HepG2 (cell line): ENCODE measurements at places on chromosomes 12 and 14. TPM values are rescaled to one million over a fixed set of nuclear protein-coding genes. Genes with fewer than 3 reads are reported as not detected.
A peak's percentile ranks its signal among the peaks of the same experiment; 100 is the strongest.

The APOF gene
- total RNA-seq, result 1.7 and 3.3 TPM in 2 replicates

DNA sequence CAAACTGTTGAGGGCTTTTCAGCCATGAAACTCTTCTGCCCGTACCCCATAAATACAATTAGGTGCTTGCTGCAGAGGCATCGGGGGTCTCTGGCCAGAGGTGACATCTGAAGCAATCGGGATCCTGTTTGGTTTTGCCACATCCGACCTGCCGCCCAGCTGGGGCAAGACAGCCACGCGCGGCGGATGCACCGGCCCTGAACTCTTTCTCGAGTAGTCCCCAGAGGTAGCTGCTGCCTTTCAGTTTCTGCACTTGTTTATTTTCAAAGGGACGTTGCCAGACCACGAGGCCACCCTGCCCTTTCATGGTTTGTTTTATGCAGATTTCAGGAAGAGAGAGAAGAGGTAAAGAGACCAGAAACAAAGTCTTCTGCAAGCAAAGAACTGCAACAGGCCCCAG, 10.6 kb upstream of the MLXIP start:
- no peak overlapping the region for H3K4me3 ChIP-seq
- no peak overlapping the region for H3K27ac ChIP-seq
- H3K36me3 ChIP-seq, result no peaks in the 10 kb centered on the region
- peaks cover 47% of the 10 kb centered on the region for H3K4me1 ChIP-seq
- no peak for DNase-seq

DNA sequence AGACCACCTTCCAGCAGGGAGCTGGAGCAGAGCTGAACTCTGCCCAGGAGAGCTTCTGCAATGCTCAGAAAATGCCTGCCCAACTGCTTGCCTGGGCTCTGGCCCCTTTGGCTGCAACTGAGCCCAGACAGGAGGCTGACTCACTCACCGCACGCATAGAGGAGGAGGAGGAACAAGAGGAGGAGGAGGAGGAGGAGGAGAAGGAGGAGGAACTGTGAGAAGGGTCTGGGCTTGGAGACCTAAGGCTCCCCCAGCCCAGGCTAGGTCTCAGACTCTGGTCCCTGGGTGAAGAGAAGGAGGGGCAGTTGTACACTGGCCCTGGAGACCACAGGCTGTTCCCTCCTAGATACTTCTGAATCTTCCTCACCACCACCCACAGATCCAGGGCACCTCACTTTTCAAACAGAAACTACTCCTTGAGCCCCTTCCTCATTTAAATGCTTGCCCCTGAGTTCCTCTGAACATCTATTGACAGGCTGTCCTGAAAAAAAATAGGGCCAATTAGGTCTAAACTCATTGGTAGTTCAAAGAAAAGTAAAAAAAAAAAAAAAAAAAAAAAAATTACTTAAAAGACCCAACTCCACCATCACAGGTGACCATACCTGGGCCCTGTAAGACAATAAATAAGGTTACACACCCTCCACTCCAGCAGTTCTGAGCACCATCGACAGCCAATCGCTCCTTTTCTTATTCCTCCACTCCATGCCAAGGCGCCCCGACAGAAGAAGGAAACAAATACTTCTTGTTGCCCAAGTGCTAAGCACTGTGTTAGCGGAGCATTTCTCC, 674 bp downstream of the VDR start:
- peaks cover 52% of the 10 kb centered on the region for H3K4me1 ChIP-seq
- H3K27me3 ChIP-seq, result peaks cover 31% of the 10 kb centered on the region
- no peak overlapping the region for H3K27ac ChIP-seq

DNA sequence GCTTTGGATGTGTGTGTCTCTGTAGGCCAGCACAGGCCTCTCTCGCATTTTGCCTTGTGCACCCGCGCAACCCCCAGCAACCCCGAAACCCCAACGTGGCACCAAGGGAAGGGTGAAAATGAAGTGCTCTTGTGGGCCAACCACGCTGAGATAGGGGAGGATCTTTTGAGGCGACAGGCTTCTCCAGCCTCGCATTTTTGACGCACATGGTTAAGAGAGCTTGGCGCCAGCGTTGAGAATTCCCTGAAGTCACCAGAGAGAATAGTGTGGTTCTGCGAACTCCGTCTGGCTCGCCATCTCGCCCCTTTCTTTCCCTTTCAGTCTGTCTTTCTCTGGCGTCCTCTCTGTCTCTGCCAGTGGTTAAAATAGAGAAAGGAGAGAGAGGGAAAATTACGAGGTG, 1.9 kb upstream of the TBX3 start:
- H3K4me1 ChIP-seq, result peaks cover 20% of the 10 kb centered on the region
- no peaks in the 10 kb centered on the region; the same call in 2 of the 3 replicates for H3K36me3 ChIP-seq
- no peak overlapping the region for H3K27ac ChIP-seq
- DNase-seq, result no peak

- no peaks in the 10 kb centered on the region for H3K27me3 ChIP-seq
- H3K36me3 ChIP-seq, result no peaks in the 10 kb centered on the region
- H3K4me1 ChIP-seq, result no peaks in the 10 kb centered on the region
- DNase-seq, result no peak
- no peak overlapping the region for H3K4me3 ChIP-seq
Measured at GRCh38 chr14:82029038-82029437, 495.4 kb upstream of the SEL1L start.

DNA sequence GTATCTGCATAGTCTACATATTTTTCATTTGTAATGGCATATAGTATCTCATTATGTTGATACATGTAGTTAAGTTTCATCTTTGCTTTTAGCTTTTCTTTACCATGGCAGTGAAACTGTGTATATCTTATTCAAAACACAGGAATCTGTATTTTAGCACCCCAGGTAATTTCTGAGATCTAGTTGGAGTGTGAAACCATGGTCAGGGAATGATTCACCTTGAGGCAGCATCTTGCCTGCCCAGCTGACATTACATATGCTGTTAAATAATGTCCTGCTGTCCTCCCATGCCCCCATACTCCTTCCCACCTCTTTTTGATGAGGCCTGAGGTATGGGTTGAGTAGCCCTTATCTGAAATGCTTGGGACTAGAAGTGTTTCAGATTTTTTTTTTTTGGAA, 125.4 kb upstream of the ATF1 start:
- H3K27ac ChIP-seq, result no peak overlapping the region
- DNase-seq, result no peak
- peaks cover 45% of the 10 kb centered on the region for H3K4me1 ChIP-seq
- peaks cover 32% of the 10 kb centered on the region for H3K36me3 ChIP-seq

The CELA1 gene
- not detected in 2 replicates for total RNA-seq

DNA sequence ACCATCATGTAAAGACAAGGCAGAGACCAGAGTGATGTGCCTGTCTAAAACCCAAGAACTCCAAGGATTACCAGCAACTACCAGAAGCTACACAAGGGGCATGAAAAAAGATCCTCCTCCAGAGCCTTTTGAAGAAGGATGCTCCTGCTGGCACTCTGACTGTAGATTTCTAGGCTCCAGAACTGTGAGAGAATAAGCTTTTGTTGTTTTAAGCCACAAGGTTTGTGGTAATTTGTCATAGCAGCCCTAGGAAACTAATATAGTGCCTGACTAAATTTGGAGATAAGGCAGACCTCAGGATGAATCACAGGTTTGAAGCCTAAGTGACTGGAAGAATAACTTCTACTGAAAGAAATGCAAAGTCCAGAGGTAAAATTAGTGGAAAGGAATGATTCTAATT, 132.9 kb downstream of the CEP83 start:
- H3K4me3 ChIP-seq, result no peak overlapping the region
- DNase-seq, result no peak
- peaks cover 10% of the 10 kb centered on the region for H3K36me3 ChIP-seq
- no peak overlapping the region for H3K27ac ChIP-seq
- no peaks in the 10 kb centered on the region for H3K27me3 ChIP-seq

GRCh38 chr12:95184121-95184520, 33.1 kb downstream of the FGD6 start:
- H3K4me1 ChIP-seq, result no peaks in the 10 kb centered on the region
- no peak for DNase-seq
- no peak overlapping the region for H3K27ac ChIP-seq
- no peaks in the 10 kb centered on the region for H3K27me3 ChIP-seq
- no peak overlapping the region for H3K4me3 ChIP-seq
- no peaks in the 10 kb centered on the region for H3K36me3 ChIP-seq

- no peaks in the 10 kb centered on the region for H3K4me1 ChIP-seq
- H3K36me3 ChIP-seq, result no peaks in the 10 kb centered on the region
- DNase-seq, result no peak
- no peak overlapping the region for H3K27ac ChIP-seq
Measured at GRCh38 chr12:97520106-97520505, 57.5 kb downstream of the RMST start.

- no peaks in the 10 kb centered on the region for H3K4me1 ChIP-seq
- DNase-seq, result no peak
- H3K4me3 ChIP-seq, result no peak overlapping the region
Measured at GRCh38 chr12:105676694-105677093, 346.2 kb downstream of the C12orf75 start.

- no peak for DNase-seq
- no peak overlapping the region for H3K4me3 ChIP-seq
- no peaks in the 10 kb centered on the region for H3K27me3 ChIP-seq
- H3K36me3 ChIP-seq, result no peaks in the 10 kb centered on the region
- H3K4me1 ChIP-seq, result no peaks in the 10 kb centered on the region
Measured at GRCh38 chr12:39905152-39905551, 200.7 kb downstream of the SLC2A13 start.

- H3K4me1 ChIP-seq, result peaks cover 6% of the 10 kb centered on the region
- no peak overlapping the region for H3K4me3 ChIP-seq
- no peak overlapping the region for H3K27ac ChIP-seq
- H3K36me3 ChIP-seq, result no peaks in the 10 kb centered on the region
- no peak for DNase-seq
Measured at GRCh38 chr12:30525171-30525570, 170.5 kb downstream of the IPO8 start.

DNA sequence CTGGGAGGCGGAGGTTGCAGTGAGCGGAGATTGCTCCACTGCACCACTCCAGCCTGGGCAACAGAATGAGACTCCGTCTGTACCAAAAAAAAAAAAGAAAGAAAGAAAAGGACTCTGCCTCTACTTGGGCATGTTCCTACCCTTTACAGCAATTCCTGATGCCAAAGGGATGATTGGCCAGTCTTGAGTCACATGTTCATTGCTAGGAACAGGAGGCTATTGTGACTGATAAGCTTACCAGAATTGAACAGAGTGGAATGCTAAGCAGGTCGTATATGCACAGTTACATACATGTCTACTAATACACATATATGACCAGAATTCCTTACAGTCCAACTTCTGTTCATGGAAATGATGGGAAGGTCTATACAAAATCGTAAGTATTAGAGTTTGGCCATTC, 34.3 kb downstream of the KLHDC1 start:
- H3K4me1 ChIP-seq, result peaks cover 7% of the 10 kb centered on the region
- H3K27me3 ChIP-seq, result no peaks in the 10 kb centered on the region
- H3K36me3 ChIP-seq, result no peaks in the 10 kb centered on the region
- H3K4me3 ChIP-seq, result no peak overlapping the region
- no peak overlapping the region for H3K27ac ChIP-seq

DNA sequence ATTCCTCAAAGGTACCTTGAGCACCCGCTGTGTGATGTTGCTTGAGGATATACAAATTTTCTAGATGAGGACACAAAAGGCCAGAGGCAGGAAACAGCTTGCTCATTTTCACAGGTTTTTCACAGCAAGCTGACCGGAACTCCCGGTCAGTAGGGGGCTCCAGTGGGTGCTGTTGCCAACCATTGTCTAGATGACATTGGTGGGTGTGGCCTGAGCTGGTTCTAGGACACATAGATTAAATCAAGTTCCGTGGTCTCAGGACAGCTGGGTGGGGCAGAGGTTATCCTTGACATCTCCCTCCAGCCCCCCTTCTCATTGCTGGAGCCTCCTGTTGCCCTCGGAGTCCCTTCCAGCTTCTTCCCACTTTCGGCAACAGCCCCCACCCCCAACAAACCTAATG, 153.6 kb upstream of the FKBP4 start:
- no peak for DNase-seq
- H3K27ac ChIP-seq, result no peak overlapping the region
- H3K36me3 ChIP-seq, result no peaks in the 10 kb centered on the region
- no peaks in the 10 kb centered on the region for H3K4me1 ChIP-seq
- H3K4me3 ChIP-seq, result no peak overlapping the region

DNA sequence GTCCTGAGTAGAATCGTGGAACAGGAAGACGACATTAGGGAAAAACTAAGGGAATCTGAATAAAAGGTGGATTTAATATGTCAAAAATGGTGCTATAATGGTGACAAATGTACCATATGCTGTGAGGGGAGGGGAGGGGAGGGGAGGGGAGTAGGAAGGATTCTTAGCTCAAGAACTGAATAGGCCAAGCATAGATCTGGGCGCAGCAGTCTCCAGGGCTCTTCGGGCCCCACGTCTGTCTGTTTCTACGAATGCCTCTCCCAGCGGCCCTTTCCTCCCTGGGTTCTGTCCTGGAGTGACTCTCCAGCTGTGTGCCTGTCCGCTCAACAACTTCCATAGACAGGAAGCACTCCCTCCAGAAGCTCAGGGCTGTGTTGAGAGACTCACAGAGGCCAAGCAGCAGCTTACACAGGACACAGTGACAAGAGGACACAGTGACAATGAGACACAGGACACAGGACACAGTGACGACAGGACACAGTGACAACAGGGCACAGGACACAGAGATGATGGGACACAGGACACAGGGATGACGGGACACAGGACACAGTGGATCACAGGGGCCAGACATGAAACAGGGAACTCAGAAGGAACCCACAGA, 42.4 kb upstream of the PPP2R5C start:
- no peak for DNase-seq
- H3K27ac ChIP-seq, result no peak overlapping the region
- H3K4me1 ChIP-seq, result peaks cover 42% of the 10 kb centered on the region
- H3K4me3 ChIP-seq, result no peak overlapping the region
- H3K36me3 ChIP-seq, result no peaks in the 10 kb centered on the region

GRCh38 chr12:92136026-92136730, 9.5 kb downstream of the BTG1 start:
- no peaks in the 10 kb centered on the region for H3K27me3 ChIP-seq
- peaks cover 53% of the 10 kb centered on the region for H3K4me1 ChIP-seq
- DNase-seq, result no peak
- no peaks in the 10 kb centered on the region for H3K36me3 ChIP-seq
- no peak overlapping the region for H3K4me3 ChIP-seq

DNA sequence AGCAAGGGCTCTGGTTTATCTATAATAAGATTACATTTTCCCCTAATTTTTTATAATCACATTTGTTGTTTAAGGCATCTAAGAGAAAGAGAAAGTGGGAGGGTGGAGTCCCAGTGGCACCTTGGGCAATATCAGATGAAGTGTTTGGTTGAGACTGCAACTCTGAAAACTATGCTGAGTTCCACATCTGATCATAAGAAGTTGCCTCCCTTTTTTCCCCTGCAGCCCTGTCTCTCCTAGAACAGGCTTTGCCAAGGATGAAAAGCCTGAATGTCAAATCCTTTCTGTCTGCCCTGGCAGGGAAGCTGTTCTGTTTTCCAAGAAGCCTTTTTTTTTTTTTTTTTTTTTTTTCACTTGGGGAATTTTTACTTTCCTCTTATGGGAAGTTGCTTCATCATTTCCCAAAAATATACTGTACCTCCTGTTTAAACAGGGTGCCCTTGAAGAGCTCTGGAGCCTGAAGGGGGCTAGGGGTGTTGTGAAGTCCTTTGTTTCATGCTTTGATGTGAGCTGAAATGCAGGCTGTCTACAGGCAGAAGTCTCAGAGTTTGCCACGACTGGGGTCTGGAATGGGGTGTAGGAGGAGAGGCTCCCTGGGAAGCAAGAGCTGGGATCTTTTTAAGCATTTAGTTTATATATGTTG, 71.3 kb downstream of the SUSD6 start:
- no peak overlapping the region for H3K4me3 ChIP-seq
- H3K27me3 ChIP-seq, result no peaks in the 10 kb centered on the region
- H3K27ac ChIP-seq, result no peak overlapping the region
- peaks cover 62% of the 10 kb centered on the region for H3K4me1 ChIP-seq
- DNase-seq, result peak; percentile 46
- H3K36me3 ChIP-seq, result no peaks in the 10 kb centered on the region
